ENCODE measurements at places on chromosomes 7 and 10. TPM values are rescaled to one million over a fixed set of nuclear protein-coding genes. Genes with fewer than 3 reads are reported as not detected.

Gene C10orf71
- total RNA-seq, result not detected

Gene FBXO24
- 2.1 TPM for total RNA-seq

Gene C10orf53
- not detected for total RNA-seq

Gene ATOH7
- total RNA-seq, result not detected

Gene GOLGA7B
- total RNA-seq, result 7.6 TPM

Gene CACNA2D1
- total RNA-seq, result not detected

Gene OPN4
- not detected for total RNA-seq

Gene EPHA1
- total RNA-seq, result 30.7 TPM

Measured in CD4-positive, alpha-beta memory T cell (primary cell).